A549 (cell line): ENCODE measurements at places on chromosomes 12 and 14. TPM values are rescaled to one million over a fixed set of nuclear protein-coding genes. Genes with fewer than 3 reads are reported as not detected.

DNA sequence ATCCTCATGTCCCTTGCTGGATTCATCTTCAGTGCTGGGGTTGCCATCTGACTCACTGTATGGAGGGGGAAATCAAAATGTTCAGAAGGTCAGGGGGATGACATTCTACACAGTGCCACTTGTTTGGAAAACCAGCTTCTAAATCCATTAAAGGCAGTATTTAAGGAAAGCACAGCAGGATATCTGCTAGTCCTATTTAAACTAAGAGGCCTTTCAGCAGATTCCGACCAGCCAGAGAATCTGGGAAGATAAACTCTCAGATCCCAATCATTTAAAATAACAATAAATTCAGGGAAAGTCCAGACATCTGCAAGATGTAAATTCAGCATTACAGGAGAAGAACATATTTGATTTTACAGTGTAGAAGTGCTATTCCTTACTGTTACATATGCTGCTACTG, 3.8 kb downstream of the SIX4 start:
- DNase-seq = no peak

- no peak for DNase-seq
These were observed 68.2 kb downstream of the FRMD6 start for GRCh38 chr14:51719955-51720354.

GRCh38 chr14:103547455-103547940, 15.0 kb downstream of the BAG5 start:
- no peak for DNase-seq

GRCh38 chr14:62369919-62370560, 607.8 kb downstream of the SNAPC1 start:
- no peak for DNase-seq

DNA sequence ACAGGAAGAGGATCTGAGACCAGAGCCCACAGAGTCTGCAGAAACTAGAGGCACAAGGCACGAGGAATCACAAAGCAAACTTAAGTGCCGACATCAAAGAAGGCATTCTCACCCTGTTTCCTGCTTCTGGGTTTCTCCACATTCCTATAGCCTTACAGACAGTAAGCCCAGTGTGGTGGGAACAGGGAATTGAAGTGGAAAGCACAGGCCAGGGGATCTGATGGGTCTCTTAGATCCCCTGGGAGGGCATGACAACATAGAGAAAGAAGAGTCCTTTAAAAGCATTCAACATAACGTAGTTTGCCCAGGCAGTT, 75.6 kb upstream of the FRMD6 start:
- DNase-seq = no peak

GRCh38 chr12:9699898-9700605, 30.5 kb downstream of the CLEC2D start:
- DNase-seq = no peak

GRCh38 chr12:94305130-94305957, 154.3 kb downstream of the CEP83 start:
- no peak for DNase-seq

DNA sequence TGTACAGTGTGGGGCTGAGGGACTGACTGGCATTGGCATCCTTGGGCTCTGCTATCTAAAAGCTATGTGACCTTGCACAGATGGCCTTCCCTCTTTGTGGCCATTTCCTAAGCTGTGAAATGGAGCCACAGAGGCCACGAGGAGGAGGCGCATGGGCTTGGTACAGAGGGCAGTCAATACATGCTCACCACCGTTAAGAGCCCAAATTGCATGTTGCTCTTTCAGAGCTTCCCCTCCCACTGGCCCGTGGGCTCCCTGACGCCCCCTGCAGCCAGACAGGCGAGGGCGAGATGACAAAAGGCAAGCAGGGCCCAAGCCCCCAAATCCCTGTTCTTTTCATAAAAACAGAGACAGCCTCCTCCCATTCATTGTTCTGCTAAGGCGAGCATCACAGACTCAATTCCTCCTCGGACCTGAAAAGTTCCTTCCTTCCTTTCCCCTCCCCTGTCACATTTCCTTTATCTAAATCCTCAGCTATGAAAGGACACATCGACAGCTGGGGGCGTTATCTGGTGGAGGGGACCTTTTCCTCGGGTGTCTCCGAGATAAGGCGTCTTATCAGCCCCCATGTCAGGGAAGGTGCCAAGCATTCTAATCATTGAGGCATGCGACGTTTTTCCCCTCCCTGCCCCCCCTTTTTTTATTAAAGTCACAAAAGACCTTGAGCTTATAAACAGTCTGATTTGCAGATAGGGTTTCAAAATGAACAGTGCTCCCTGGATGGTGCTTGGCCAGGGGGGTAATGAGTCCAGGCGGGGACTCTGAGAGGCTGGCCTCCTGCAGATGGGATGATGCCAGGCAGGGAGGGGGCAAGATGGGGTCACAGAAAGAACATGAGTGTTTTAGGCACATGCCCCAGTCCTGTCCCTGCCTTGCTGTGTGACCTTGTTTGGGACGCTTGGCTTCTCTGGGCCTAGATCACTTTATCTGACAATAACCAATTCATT, 26.4 kb downstream of the FAM222A start:
- no peak for DNase-seq

DNA sequence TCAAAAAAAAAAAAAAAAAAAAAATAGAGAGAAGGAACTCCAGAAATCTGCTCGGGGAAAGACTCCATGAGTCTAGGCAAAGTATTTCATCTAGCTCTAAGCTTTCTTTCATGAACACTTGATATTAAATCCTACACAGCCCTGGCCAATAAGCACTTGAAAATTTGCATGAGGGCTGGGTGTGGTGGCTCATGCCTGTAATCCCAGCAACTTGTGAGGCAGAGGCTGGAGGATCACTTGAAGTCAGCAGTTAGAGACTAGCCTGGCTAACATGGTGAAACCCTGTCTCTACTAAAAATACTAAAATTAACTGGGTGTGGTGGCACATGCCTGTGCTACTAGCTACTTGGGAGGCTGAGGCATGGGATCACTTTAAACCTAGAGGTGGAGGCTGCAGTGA, 13.1 kb upstream of the METAP2 start:
- DNase-seq = no peak

DNA sequence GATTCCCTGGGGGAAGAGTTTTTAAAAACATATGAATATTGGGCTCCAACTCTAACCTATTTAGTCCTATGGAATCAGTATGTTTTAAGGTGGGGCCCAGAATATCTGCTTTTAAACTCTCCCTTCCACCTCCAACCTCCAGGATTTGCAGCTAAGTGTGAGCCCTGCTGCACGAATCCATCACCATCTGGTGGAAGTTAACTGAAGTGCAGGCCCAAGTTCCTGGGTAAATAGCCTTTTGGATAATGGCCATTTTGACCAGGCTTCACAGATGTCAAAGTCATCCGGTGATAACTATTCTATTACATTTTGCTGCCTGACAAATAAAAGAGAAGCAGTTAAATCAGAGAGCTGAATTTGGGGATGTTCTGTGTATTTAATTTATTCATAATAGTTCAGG, 58.1 kb upstream of the RMST start:
- DNase-seq = peak; percentile 25

GRCh38 chr14:31867570-31867969, 209.5 kb upstream of the ARHGAP5 start:
- no peak for DNase-seq

GRCh38 chr14:29536886-29537511, 390.6 kb downstream of the PRKD1 start:
- DNase-seq = no peak

Gene TAS2R42
- not detected in 3 replicates for polyA plus RNA-seq

Gene SMIM41
- not detected in 3 replicates for polyA plus RNA-seq

Gene CTSG
- not detected in 3 replicates for polyA plus RNA-seq

Gene PRKD1
- 2.9 to 3.5 TPM (median 3.0 TPM) in 3 replicates for polyA plus RNA-seq

Gene SAMD15
- 2.1 to 2.5 TPM (median 2.2 TPM) in 3 replicates for polyA plus RNA-seq

Gene PROX2
- polyA plus RNA-seq = not detected in 3 replicates

Gene TPPP2
- polyA plus RNA-seq = not detected in 3 replicates

Gene SLC10A1
- polyA plus RNA-seq = not detected in 3 replicates
